ENCODE measurements at places on chromosomes 1 and 21.
A peak's percentile ranks its signal among the peaks of the same experiment; 100 is the strongest.

- no peak for DNase-seq
Measured at GRCh38 chr1:62288224-62288623, 31.0 kb downstream of the KANK4 start.

DNA sequence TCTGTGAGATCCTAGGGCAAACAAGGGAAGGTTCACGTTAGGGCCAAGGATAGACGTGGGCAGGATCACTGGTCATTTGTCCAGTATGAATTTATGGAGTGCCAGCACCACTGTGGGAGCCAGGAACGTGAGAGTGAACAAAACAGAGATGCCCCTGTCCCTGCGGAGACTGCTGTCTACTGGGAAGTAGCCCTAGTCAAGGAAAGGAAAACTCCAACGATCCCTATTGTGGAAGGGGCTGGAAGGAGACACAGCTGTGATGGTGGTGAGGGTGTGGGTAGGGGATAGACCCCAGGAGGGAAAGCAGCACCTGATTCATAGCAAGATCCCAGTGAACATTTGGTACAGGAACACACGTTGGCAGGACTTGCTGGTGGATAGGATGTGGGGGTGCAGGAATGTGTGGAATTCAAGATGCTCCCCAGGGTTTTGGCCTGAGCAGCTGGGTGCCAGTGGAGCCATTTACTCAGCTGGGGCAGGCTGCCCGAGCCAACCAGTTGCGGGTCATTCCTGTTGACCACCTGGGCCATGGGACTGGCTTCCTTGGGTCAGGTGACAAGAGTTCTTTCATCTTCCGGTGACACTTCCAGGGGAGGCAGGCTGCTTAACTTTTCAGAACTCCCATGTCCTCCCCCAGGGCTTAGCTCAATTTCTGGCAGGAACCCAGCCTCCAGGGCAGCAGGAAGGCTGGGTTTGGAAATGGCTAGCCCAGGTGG is 1.2 kb upstream of the ATP13A2 start:
- DNase-seq: no peak

GRCh38 chr1:226788965-226789364 is 49.9 kb upstream of the ITPKB start:
- DNase-seq: peak; percentile 0

- no peak for DNase-seq
Measured at GRCh38 chr1:70358921-70359564, 4.5 kb upstream of the ANKRD13C start.

Measured in ascending aorta (tissue), 2 donors.